ENCODE measurements at places on chromosomes 3 and 15.

DNA sequence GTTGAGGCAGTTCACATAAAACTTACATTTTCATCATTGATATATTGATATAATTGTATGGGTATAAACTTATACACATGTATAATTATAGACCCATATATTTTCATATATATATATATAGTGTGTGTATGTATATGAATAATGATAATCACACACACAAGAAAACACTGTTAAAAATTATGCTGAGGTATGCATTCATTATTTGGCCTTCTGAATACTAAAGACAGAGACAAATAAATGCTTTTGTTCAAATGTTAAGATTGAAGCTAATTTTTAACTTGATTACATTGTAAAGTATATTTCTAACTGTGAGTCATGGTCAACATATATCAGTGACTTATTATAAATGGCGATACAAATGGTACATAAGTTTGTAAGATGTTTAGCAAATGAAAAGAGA is 888.8 kb downstream of the OTOL1 start:
- DNase-seq: no peak

GRCh38 chr3:62149539-62149938 is 223.8 kb downstream of the FEZF2 start:
- DNase-seq: no peak

DNA sequence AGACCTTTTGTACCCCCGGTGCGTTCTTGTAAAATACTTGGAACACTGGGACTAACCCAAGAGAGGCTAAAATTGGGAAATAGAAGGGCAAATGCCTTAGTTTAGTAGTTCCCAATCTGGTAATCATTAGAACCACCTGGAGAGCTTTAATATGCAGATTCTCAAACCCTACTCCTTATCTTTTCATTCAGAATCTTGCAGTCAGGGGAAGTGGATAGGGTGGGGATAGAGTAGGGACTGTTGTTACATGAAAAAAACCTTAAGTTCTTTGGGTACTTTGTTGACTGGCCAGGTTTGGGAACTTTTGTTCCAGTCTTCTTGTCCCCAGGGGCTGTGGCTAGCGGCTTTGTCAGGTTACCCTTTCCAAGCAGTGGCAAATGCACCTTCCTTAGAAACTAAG is 15.9 kb downstream of the MAPKBP1 start:
- no peak for DNase-seq

- no peak for DNase-seq
These were observed 88.9 kb upstream of the CCNL1 start for GRCh38 chr3:157248590-157249422.

Measured in stimulated activated CD4-positive, alpha-beta T cell treated with anti-CD3 and anti-CD28 coated beads, Interleukin-15, amount 100 ng/mL, for 48 hours (primary cell).